ENCODE measurements at places on chromosomes 3 and 15.

DNA sequence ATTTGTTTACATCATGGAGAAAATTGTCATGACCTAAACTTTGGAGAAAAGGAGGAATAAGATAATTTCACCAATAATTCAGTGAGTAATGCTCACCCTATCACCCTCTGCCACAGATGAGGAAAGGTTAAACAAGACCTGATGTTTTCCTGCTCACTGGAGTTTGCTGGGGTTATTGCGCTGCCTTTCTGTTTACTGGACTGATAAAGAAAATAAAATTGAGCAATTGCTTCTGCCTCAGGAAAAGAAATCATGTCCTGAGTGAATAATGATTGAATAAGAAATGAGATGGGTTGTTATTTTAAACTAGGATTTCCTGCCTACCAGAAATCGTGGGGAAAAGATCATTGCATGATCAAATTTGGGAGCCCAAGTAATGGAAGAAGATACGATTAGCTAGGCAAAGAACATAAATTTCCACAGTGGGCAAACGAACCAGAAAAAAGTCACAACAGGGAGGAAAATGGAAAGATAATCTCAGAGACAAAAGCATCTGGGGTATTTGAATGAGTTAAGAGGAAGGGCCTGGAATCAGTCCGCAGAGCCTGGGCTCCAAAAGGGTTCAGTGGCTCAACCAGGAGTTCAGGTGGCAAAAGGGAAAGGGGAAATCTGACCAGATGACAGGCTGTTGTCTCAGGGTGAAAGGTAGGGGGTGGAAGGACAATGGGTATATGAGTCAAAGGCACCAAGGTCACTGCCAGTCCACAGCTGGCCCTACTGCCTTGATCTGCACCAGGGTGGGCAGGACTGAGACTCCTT is 146.8 kb downstream of the FAM43A start:
- DNase-seq = no peak

- peak; percentile 55 for DNase-seq
Observed at GRCh38 chr3:194306109-194306686, 44.9 kb downstream of the CPN2 start.

- no peak for DNase-seq
Observed at GRCh38 chr3:32198714-32199113, 39.8 kb upstream of the CMTM8 start.

- DNase-seq = no peak
Observed at GRCh38 chr15:27512281-27513001, 541.5 kb downstream of the GABRG3 start.

GRCh38 chr15:71874245-71874644 is 63.9 kb downstream of the NR2E3 start:
- DNase-seq = no peak

DNA sequence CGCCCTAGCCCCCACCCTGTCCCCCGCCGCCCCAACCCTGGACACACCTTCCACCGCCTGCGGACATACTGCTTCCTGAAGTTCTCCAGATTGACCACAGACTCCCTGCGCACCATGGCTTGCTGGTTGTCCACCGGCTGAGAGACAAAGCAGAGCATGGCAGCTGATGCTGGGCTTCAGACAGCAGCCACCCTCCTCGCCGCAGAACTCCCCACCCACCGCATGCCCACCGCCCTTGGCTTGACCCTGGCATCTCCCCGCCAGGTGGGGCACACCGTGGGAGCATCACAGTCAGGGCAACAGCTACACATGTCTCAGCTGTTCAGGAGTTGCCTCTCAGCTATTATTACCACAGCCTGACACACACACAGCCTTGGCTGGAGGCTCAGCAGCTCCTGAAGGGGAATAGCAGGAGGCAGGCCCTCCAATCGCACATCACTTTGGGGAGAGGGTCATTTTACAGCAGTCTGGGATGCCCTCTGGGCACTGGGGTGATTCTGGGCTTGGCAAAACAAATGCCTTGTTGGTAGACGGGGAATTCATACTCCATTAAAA is 78.4 kb upstream of the HERC1 start:
- DNase-seq = no peak

GRCh38 chr3:116340680-116341216 is 104.5 kb downstream of the LSAMP start:
- DNase-seq = no peak

DNA sequence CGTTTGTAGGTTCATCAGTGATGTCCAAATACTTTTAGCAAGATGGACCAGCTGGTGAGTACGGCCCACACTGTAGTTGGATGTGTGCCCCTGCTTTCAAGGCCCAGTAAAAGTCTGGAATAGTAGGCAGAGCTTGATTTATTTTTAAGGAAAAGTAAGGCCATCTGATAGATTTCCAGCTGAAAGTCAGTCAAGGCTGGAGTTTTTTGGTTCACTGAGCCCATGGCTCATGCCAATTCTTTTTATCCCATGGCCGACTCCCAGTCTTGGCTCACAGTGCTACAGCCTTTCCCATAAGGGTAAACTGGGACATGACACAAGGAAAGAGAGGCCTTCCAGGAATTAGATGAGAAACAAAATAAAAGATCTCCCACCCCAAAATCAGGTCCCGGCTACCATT is 13.5 kb downstream of the CCDC80 start:
- no peak for DNase-seq

DNA sequence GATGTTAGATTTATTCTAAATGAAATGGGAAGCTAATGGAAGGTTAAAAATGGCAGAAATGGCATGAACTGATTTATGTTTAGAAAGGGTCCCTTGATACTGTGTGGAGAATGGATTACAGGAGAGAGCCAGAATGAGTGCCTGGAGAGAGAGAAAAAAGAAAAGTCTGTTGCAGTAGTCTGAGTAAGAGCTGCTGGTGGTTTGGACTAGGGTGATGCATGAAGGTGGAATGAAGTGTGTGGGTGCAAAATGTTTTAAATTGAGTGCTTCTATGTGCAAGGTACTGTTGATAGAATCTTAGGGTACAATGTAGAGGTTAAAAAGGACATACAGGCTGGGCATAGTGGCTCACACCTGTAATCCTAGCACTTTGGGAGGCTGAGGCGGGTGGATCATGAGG is 11.4 kb upstream of the MGA start:
- DNase-seq = no peak

GRCh38 chr3:29892976-29893554 is 612.2 kb downstream of the RBMS3 start:
- no peak for DNase-seq

DNA sequence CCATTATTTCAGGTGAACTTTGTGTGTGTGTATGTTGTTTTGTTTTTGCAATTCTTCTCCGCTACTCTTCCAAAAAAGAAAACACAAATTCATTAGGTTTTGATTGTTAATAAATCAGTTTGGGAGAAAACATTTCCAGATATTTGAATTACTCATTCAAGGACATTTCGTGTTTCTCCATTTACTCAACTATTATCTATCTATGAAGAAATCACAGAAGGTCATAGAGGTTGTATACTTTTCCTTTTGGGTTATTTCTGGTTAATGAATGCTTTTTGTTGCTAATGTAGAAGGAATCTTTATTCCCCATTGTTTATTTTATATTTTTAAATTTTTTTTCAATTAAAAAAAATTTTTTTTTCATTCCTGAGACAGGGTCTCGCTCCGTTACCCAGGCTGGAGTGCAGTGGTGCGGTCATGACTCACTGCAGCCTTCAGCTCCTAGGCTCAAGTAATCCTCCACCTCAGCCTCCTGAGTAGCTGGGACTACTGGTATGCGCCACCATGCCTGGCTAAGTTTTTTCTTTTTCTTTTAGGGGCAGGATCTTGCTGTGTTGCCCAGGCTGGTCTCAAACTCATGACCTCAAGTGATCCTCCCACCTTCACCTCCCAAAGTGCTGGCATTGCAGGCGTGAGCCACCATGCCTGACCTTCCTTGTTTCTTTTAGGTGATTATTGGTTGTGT is 28.4 kb downstream of the IGF1R start:
- DNase-seq = no peak

- no peak for DNase-seq
Observed at GRCh38 chr3:13792051-13792490, 87.8 kb downstream of the WNT7A start.

DNA sequence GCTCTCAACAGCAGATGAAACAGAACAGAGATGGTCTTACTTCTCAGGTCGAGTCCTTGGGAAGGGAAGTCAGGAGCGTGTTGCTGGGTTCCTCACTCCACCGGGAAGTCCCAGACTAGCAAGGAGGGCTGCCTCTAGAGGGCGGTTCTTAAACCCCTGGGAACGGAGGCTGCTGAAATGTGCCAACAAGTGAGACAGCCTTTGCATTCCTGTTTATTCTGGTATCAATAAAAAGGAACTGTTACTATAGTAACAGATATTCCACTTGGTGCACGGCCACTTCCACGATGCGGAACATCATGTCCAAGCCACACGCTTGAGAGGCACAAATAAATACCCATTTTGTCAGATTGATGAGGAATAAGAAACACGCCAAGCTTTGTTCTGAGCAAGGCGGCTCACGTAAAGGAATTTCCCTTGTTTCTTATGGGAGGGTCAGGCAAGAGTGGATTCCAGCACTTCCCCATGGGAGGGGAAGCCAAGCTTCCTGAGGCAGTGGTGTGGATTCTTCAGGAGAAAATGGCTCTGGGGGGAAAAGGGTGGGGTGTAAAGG is at the start of gene FAM107A:
FAM107A (minus strand) TSS at position 123 of the 553 bp plus-strand sequence. CDS start 7,531 bp downstream, outside the sequence.
- no peak for DNase-seq

DNA sequence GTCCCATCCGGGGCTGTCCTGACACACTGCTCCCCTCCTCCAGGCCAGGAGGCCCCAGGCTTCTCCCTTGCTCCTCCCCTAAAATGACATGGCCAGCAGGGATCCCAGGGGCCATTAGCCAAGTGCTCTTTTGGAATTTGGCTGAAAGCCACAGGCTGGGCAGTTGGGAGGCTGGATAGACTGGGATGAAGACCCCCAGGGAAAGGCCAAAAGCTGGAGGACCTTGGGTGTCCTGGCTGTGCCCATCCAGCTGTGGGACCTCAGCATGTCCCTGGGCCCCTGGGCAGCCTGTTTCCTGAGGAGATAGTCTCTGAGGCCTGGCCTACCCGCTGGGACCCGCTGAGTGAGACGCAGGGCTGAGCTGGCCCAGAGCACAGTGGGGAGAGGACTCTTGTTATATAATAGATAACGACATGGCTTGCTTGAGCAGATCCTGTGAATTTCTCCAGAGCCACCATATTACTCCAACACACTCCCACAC is 5.7 kb upstream of the PDE8A start:
- DNase-seq = no peak
